ENCODE measurements at places on chromosomes 2 and 18. TPM values are rescaled to one million over a fixed set of nuclear protein-coding genes. Genes with fewer than 3 reads are reported as not detected.

The HNMT gene
- 21.5 TPM for total RNA-seq

The KCNS3 gene
- total RNA-seq, result 103 TPM

DNA sequence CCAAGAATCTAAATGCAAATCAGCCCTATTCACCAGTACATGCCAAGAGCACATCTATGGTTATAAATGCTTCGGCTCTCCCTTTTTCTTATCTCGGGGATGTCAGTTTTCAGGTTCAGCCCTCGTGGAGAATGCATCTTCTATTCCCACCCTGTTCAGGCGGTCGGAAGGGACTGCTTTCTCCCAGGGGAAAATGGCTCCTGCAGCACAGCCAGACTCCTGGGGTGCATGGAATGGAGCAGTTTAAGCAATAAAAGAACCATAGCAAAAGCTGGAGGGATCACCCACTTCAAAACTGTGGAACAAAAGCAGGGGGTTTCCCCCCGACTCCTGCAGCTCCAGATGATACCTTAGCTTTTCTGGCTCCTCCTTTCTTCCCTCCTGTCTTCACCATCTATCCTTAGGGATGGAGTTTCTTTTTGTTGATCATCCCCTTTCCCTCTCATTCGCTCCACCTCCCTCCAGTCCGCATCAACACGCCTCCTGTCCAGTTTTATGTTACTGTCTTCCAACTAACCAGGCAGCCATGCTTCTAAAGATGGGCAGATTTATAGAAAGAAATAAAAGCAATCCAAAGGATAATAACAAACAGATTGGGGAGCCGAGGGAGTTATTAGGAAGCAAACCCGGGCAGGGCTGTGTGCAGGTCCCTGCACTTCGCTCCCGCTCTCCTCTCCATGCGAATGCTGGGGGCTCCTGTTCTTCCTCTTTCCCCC, 356.2 kb upstream of the SMIM21 start:
- H3K27ac ChIP-seq, result no peak overlapping the region
- H3K36me3 ChIP-seq, result no peaks in the 10 kb centered on the region
- no peaks in the 10 kb centered on the region for H3K27me3 ChIP-seq
- H3K4me1 ChIP-seq, result no peaks in the 10 kb centered on the region
- H3K4me3 ChIP-seq, result no peak overlapping the region

DNA sequence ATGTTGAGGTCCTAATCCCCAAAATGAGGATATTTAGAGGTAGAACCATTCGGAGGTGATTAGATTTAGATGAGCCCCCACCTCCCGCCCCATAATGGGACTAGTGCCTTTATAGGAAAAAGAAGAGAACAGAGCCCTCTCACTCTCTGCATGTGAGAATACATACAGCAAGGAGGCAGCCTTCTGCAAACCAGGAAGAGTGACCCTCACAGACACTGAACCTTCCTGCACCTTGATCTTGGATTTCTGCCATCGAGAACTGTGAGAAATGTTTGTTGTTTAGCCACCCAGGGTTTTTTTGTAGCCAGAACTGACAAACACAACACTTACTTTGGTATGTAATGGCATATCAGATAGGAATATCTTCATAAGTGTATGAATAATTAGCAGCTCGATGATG, 83.7 kb downstream of the XIRP2 start:
- H3K4me1 ChIP-seq, result no peaks in the 10 kb centered on the region
- H3K4me3 ChIP-seq, result no peak overlapping the region
- no peaks in the 10 kb centered on the region for H3K27me3 ChIP-seq
- H3K36me3 ChIP-seq, result no peaks in the 10 kb centered on the region

The TM4SF20 gene
- total RNA-seq, result not detected

GRCh38 chr2:84393829-84394228, 65.3 kb downstream of the SUCLG1 start:
- no peak overlapping the region for H3K4me3 ChIP-seq
- no peak overlapping the region for H3K27ac ChIP-seq
- no peaks in the 10 kb centered on the region for H3K36me3 ChIP-seq
- no peaks in the 10 kb centered on the region for H3K4me1 ChIP-seq
- H3K27me3 ChIP-seq, result no peaks in the 10 kb centered on the region

GRCh38 chr2:240326246-240326645, 109.2 kb upstream of the GPC1 start:
- H3K4me1 ChIP-seq, result peaks cover 8% of the 10 kb centered on the region
- H3K27ac ChIP-seq, result no peak overlapping the region
- no peaks in the 10 kb centered on the region for H3K27me3 ChIP-seq
- no peak overlapping the region for H3K4me3 ChIP-seq
- H3K36me3 ChIP-seq, result no peaks in the 10 kb centered on the region
- DNase-seq, result no peak

GRCh38 chr2:231970461-231970860, 8.9 kb downstream of the DIS3L2 start:
- no peaks in the 10 kb centered on the region for H3K36me3 ChIP-seq
- no peaks in the 10 kb centered on the region for H3K27me3 ChIP-seq
- no peaks in the 10 kb centered on the region for H3K4me1 ChIP-seq
- no peak for DNase-seq

DNA sequence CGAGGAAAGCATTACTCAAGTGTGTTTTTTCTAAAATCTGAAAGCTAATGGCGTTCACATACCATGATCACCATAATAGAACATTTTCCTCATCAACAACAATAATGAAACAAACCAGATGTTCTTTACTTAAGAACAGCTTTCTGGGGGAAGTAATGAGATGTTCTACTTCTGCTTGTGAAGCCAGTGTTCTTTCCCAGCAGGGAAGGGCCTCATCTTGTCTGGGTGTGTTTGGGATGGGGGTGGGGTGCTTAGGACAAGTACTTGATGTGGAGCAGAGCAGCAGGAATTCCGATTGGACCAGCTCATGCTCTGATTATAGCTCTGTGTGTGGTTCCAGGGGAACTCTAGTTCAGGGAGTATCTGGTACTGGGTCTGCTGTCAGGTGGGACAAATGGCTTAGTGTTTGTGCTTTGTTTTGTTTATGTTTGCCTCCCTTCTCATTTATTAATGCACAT, 163.0 kb upstream of the NOSTRIN start:
- no peaks in the 10 kb centered on the region for H3K27me3 ChIP-seq
- peaks cover 28% of the 10 kb centered on the region for H3K4me1 ChIP-seq
- no peaks in the 10 kb centered on the region for H3K36me3 ChIP-seq
- peak; percentile 62 for DNase-seq
- no peak overlapping the region for H3K4me3 ChIP-seq

The FTCDNL1 gene
- 13.0 TPM for total RNA-seq

The CFAP221 gene
- not detected for total RNA-seq

The SIX2 gene
- 49.4 TPM for total RNA-seq

GRCh38 chr2:16637304-16637703, 28.3 kb downstream of the CYRIA start:
- H3K4me1 ChIP-seq, result peaks cover 54% of the 10 kb centered on the region
- H3K27ac ChIP-seq, result no peak overlapping the region
- no peak for DNase-seq

- DNase-seq, result no peak
- no peaks in the 10 kb centered on the region for H3K36me3 ChIP-seq
- H3K27ac ChIP-seq, result no peak overlapping the region
- no peaks in the 10 kb centered on the region for H3K27me3 ChIP-seq
- H3K4me1 ChIP-seq, result peaks cover 33% of the 10 kb centered on the region
These were observed 102.6 kb downstream of the BAZ2B start for GRCh38 chr2:159513745-159514144.
